ENCODE measurements at places on chromosomes 2 and 18.
A peak's percentile ranks its signal among the peaks of the same experiment; 100 is the strongest.

DNA sequence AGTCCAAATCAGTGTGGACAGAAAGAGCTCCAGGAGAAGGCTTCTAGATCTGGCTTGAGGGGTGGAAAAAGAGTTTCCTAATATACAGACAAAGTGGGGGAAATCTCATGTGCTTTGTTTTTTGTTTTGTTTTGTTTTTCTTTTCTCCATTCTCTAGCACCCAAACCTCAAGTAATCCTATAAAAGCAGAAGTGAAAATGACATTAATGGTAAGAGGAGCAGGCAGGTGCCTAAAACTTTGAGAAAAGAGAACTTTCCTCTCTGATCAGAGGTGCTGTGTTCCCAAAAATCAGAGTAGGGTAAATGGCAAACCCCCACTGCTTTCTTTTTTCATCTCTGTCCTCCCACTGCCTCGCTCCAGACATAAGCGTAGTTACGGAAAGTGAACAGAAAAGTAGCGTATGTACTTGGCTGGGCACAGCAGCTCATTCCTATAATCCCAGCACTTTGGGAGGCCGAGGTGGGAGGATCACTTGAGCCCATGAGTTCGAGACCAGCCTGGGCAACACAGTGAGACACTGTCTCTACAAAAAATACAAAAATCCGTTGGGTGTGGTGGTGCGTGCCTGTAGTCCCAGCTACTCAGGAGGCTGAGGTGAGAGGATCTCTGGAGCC is 77.8 kb downstream of the FAM161A start:
- DNase-seq: no peak

- no peak for DNase-seq
Observed at GRCh38 chr2:151534001-151534400, 124.3 kb downstream of the RIF1 start.

DNA sequence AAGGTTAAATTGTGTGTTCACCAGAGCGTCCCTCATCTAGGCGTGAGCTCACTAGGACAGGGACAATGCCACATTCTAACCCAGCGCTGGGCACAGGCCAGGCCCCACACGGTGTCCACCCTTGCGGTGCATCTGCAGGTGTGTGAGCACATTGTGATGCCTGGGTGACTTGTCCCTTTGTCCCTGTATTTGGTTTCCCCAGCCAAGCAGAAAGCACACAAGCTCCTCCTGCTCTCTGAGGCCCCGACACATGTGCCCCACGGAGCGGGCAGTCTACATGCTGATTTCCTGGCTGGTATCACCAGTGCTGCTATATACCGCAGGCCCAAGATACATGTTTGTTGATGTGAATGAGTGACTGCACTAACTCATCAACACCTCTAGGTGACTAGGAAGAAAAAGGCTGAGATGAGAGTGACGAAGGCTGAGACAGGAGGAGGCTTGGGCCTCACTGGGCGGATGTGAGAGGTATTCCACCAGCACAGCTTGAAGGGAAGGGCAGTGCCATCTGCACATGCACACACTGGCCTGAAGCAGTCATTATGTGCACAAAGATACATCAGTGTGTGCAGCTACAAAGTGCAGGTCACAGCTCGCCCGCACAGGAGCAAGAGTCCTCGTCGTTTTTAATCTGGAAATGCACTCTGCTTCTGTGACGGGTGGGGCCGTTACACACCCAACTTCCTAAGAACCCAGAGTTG is 205.9 kb downstream of the EIPR1 start:
- DNase-seq: no peak

DNA sequence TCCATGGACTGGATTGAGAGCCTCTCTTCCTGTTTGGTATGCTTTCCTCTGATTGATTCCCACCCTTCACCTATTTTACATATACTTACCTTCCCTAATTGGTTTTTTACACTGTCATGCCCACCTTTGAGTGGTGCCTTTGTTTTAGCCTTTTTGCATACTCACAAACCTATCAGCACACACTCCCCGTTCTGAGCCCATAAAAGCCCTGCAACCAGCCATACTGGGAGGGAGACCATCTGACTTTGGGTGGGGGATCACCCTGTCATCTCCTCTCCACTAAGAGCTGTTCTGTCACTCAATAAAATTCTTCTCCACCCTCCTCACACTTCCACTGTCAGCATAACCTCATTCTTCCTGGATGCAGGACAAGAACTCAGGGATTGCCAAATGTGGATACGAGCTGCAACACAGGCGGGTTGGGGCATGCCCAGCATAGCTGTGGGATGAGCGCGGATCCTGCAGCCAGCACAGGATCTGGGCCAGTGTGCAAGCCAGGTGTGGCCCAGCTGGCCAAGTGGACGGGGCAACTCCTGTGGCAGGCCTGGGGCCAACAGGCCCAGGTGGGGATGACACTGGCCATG is 9.4 kb upstream of the MOB1A start:
- peak; percentile 46 for DNase-seq

DNA sequence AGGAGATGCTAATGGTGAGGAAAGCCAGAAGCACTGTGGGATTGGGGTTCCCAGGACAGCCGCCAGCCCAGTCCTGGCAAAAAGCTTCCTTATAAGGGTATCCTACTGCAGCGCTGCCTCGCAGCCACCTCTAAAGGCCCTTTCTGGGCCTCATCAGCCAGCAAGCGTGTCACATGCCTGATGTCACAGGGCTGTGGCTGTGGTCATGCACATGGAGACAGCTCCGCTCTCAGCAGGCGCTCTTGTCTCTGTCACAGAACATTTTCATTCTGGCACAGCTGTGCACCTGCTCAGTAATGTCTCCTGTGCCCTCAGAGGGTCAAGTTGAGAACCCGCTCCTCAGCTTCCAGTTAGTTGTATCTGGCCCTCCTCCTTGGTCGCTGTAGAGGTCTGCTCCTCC is 17.7 kb upstream of the MAL start:
- DNase-seq: no peak

GRCh38 chr18:55003695-55004094 is 44.4 kb upstream of the CCDC68 start:
- DNase-seq: no peak

- DNase-seq: no peak
Observed at GRCh38 chr2:7530001-7530400, 612.8 kb downstream of the RNF144A start.

- DNase-seq: no peak
Observed at GRCh38 chr2:63648632-63649031, 59.9 kb downstream of the MDH1 start.

DNA sequence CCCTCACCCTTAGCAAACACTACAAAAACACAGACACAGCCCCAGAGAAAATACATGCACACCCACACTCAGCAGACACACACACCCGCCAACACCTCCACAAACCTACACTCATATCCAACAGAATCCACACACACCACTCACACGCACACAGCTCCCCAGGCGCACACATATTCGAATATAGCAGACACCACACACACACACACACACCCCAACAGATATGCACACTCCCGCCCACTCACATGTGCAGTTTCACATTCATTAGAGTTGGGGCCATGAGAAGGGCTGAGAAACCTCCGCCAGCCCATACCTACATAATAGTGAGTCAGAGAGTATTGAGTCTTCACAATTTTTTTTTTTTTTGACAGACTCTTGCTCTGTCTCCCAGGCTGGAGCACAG is 29.4 kb upstream of the NOTO start:
- DNase-seq: no peak
